Astrocyte of the spinal cord (primary cell): ENCODE measurements at places on chromosomes 4 and X.
A peak's percentile ranks its signal among the peaks of the same experiment; 100 is the strongest.

DNA sequence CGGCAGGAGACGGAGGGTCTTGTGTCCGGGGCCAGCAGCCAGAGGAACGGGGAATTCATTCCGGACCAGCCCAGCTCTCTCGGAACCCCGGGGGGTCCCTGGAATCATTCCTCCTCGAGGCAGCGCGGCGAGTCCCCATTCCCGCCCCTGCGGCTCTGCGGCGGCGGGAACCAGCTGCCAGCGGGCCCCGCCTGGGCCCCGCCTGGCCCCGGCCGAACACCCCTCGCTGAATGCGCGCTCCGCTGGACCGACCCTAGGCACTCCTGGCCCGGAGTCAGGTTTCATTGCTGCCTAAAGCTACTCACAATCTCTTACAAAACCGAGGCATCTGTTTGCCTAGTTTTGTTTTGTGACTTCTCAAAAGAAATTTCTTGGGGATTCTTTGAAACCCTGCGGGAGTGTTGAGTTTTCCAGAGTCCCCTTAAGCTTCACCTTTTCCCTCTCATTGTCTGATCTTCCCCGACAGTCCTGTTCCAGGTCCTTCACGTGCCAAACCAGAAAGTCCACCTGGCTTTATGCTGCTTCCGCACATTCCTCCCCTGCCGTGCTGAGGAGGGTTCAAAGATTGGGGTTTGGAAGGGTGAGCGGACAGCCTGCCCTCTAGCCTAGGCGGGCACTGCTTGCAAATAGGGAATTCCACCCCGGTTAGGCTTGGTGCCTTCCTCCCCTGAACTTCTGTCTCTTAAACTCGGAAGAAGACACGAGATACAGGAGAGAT lies 789 bp downstream of the ARHGAP10 start:
- peak; percentile 47 for DNase-seq

DNA sequence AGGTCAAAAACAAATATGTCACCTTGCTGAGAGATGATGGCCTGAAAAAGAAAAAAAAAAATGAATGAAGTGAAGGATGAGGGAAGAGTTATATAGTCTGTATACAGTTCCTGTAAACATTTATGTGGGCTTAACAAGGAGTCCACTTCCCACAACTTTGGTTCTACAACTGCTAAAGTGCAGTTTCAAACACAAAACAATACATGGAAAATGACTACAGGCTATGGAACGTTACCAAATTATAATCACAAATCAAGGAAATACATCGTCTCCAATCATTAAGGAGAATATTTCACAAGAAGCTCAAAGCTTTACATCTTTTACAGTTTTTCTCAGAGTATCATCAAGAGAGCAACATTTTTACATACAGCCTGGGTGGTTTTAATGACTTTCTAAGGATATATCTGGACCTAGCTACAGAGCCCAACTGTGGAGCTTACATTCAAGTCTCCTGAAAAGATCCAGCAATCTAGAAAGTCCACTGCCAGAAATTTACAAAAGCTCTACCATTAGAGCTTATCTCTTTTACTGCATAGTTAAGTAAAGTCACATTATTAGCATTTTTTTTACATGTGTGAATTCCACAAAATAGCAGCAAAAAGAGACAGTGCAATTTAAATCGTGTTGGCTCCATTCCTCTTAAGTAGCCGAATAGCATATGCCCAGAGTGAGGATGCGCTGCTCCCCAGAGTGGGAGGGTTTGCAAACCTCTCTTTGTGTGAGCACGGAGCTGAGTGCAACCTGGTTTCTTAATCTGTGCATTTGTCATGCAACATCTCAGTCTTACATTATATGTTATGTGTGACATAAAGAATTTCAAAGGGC lies 128.3 kb downstream of the MANBA start:
- DNase-seq: no peak

- DNase-seq: no peak
Observed at GRCh38 chr4:122525865-122526264, 69.3 kb upstream of the IL2 start.

DNA sequence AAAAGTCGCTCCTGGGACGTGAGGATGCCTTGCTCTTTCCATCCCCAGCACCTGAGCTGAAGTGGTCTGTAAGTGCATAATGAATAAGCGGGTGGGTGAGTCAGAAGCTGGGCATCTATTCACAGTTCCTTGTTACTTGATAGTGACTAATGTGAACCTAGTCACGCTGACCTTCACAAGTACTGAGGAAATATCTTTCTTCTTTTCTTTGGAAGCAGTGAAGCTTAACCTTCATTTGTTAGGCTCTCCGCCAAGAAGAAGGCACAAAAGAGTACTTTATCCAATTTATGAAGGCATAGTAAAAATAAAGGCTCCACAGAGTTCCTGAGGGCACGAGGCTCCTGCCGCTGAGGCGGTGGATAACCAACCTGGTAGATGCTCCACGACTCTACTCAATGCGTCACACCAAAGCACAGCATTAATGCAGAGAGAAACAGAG lies 475.7 kb upstream of the SLIT2 start:
- peak; percentile 94 for DNase-seq

GRCh38 chrX:75957107-75957610 lies 172.1 kb upstream of the MAGEE2 start:
- no peak for DNase-seq

- no peak for DNase-seq
Observed at GRCh38 chr4:54065282-54066087, 1.1 kb upstream of the CHIC2 start.

- DNase-seq: no peak
Observed at GRCh38 chrX:107445146-107445545, 4.3 kb upstream of the FRMPD3 start.

DNA sequence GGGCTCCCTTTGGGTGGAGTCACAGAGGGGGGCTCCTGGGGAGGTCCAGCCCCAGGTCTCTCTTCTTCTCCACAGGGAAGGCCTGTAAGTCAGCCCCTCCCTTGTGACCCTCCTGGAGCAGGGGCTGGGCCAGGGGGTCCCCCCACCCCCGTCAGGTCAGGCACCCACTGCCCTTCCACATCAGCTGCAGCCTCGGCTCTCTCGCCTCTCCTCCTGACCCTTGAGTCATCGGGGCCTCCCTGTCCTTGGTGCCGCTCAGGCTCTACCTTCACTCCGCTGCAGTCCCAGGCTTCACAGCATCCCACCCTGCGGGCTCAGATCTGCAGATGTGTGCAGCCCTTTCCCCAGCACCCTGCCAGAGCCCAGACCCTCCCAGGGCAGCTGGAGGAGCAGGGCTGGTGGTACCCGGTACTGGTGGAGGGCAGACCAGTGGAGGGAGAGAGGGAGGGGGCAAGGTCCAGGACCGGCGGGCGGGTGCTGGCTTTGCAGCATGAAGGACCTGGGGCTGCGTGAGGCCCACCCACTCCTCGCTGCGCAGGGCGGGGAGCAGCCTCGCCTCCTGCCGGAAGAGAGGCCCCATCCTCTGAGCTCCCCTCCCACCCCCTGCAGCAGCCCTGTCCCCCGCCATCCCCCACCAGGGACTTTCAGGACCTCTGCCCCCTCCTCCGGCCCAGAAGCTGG lies 117.1 kb downstream of the FAM53A start:
- DNase-seq: no peak

DNA sequence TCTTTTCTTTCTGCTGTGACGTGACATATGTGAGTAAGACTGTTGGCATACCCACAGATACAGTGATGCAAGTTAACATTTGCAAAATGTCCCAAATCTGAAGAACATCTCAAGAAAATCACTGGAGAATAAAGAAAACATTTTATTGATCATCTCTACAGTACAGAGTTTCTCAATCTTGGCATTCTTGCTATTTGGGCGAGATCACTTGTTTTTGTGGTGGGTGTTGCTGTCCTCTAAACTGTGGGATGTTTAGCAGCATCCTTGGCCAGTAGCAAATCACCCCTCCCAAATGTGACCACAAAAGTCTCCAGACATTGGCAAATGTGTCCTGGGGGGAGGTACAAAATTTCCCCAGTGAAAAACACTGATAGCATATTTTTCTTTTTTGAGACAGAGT lies 28.8 kb downstream of the AMELX start:
- DNase-seq: no peak

DNA sequence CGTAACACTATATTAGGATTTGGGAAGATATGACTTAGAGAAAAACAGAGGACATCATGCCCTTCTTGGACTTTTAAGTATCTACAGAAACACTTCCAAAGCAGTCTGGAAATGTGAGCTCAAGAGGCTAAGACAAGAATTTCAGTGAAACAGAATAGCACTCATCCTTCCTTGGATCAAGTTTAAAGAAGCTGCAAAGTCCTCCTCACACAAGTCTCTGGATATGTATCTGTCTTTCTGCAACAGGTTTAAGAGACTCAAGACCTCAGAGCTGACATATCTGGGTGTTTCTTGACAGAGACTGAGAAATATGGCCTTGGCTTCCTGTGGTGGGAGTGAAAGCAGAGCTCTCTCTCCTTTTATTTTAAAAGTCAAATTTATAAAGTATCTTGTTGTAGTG lies 82.5 kb upstream of the GIMD1 start:
- no peak for DNase-seq

GRCh38 chr4:70704215-70704930 lies 16.0 kb downstream of the UTP3 start:
- peak; percentile 83 for DNase-seq

DNA sequence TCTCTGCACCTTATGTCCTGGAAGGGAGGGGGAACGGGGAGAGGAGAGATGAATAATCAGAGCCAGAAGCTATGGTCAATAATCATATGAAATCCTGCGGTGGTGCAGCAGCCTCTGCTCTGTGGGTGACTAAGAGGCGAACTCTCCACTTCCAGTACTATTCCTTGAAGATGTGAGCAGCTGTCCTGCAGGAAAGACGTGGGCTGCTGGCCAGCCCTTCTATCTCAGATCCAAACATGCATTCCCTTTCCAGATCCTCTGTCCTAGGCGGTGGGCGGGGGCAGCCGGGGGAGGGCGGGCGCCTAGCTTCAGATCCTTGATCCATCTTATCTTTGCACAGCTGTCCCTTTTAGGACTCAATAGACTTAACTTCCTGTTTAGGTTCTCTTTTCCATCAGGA lies 34.5 kb downstream of the SPINK2 start:
- DNase-seq: peak; percentile 79

GRCh38 chr4:184074677-184075388 lies 142.8 kb downstream of the ENPP6 start:
- no peak for DNase-seq

DNA sequence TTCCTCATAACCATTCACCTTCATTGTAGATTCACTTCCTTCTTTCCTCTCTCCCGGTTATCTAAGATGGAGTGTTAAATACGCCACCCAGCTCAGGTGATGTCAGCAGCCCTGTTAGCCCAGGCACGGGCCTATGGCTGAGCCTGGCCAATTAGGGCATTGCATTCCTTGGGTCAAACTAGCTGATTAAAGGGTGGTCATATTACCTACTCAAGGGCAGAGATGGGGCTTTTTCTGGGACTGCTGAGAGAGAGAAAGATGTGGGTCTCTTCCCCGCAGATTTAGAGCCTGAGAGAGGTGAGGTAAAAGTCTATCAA lies 39.9 kb upstream of the AFAP1 start:
- no peak for DNase-seq

DNA sequence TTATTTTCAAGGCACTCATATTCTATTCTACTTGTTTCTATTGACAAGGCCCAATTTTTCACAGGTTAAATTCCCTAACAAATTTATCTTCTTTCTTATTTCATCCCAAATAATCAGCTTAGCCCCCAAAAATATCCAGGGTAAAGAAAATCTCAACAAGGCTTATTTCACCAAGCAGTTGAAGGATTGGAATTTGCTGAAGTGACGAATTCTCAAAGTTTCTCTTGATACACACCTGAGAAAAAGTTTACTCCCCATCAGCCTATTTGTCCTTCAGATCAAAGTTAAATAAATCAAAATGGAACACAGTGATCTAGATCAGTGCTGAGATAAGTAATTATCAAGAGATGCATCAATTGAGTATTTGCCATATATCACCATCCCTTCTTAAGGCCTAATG lies 106.9 kb downstream of the ATRX start:
- DNase-seq: no peak

DNA sequence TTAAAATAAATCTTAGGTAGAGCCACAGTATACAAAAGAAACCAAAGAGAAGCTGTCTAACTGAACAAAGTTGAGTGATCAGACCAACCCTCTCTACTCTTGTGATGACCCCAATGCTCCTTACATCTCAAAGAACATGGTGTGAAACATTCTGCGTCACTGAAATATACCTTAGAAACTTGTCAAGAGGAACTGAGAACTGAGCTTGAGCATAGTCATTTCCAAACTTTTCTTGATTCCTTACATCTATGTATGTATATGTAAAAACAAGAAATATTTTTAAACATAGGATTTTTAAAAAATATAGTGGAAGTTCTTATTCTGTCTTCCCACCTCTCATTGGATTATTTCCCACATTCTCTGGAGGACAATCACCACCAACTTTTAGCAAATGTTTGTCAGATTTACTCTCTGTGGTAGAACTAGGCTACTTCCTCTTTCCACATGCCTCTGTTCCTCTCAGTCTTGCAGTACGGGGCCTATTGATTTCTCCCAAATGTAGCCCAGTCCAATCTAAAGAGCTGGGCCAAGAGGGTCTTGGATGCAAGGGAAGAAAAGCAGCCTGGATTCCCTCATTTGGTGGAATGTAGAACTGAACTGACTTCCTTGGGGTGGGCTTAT lies 98.2 kb upstream of the HHIP start:
- no peak for DNase-seq

- DNase-seq: no peak
Observed at GRCh38 chr4:164930647-164931046, 46.8 kb downstream of the TRIM61 start.

GRCh38 chr4:25914670-25915352 lies 791 bp downstream of the SMIM20 start:
- no peak for DNase-seq

GRCh38 chrX:13750812-13751211 lies 16.3 kb downstream of the OFD1 start:
- no peak for DNase-seq

- DNase-seq: no peak
Observed at GRCh38 chr4:124201636-124202035, 510.9 kb downstream of the ANKRD50 start.

DNA sequence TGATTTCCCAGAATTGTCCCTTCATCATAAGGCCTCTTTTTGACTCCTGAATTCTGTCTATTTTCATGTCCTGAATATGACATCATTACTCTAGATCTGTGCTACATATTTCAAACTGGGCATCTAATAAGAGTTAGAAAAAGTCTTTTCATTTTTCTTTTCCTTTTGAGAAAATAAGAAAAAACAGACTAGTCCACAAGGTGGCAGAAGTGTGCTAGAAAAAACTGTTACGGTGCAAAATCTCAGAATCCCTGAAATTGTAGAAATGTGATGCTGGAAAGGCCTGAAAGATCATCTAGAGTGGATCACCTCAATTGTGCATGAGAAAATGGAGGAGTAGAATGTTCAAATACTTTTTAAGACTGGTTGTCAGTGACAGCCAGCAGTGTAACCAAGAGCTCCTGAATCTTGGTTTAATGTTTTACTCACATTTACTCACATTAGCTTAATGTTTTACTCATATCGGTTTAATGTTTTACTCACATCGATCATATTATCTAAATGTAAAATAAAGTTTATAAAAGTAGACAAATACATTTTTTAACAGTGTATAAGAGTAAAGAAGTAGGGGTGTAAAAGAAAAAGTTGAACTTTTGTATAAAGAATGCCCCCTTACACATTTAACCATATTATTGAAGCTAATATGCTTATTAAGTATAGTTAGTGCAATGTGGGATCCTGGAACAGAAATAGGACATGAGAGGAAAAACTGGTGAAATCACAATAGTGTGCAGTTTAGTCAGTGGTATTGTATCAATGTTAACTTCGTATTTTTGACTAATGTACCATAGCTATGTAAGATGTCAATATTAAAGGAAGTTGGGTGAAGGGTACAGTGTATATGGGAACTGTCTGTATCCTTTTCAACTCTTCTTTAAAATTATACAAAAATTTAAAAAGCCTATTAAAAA lies 15.2 kb downstream of the ASB11 start:
- DNase-seq: peak; percentile 22

GRCh38 chrX:39808471-39808917 lies 289.3 kb downstream of the BCOR start:
- DNase-seq: peak; percentile 85
